ENCODE measurements at places on chromosomes 7 and 10.

DNA sequence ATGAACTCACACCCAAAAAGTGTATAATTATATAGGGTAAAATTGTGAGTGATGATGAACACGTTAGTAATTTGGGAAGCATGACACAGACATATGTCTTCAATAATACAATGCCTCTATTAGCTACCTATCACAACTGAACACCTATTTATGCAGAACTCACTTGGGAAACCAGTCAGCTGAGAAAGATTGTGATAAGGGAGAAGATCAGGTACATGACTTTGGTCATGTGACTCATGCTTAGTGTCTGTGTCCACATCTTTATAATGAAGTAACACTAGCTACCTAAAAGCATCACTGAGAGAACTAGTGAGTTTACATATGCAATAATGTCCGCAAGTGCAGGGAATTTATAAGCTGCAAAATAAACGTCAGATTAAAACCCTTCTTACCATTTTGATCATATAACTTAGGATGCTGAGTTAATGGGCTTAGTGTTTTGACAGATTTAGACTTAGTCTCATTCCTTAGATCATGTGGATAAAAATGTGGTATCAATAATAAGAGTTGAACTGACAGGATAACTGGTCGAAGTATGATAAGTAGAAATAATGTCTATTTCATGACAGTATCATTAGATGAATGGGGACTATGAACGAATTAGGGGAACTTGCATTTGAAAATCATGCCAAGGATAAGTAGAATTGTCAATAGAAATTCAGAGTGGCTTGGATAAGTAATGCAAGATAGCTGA lies 11.6 kb downstream of the VWDE start:
- DNase-seq, result no peak

GRCh38 chr10:117578999-117579590 lies 36.5 kb downstream of the EMX2 start:
- DNase-seq, result no peak

- DNase-seq, result no peak
Measured at GRCh38 chr7:14209896-14210484, 220.5 kb upstream of the ETV1 start.

GRCh38 chr7:45573204-45573603 lies 964 bp upstream of the ADCY1 start:
- no peak for DNase-seq

DNA sequence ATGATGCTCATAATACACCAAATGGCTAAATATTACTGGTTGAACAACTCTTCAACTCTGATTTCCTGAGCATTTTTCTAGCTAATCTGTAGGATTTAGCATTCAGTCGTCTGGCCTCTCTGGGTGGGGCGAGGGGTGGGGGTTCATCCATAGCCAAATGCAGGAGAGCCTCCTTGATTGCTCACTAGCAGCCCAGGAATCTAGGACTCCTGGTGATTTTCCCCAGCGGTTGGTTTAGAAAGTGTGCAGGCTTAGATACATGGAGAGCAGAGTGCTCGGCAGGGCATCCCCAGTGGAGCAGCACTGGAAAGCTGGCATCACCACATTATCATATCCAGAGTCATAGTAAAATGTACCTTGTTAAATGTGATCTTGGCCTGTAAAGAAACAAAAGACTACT lies 136.1 kb downstream of the DYNC1I1 start:
- DNase-seq, result no peak

DNA sequence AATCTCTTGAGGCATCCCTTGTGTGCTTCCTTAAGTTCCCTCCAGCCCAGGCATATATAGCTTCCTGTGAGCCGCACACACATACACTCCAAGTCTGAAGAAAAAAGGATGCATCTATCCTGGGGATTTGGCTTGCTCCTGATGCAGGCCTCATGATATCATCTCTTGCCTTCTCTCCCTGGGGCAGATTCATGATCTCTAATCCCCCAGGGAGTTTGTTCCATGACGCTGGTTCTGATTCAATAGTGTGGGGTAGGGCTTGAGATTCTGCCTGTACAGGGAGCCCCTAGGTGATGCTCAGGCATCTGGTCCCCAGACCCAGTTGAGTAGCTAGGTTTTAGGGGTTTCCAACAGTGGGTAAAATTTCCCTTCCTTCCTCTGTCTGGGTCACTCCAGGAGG lies 1.5 kb downstream of the PON1 start:
- no peak for DNase-seq

- no peak for DNase-seq
Measured at GRCh38 chr7:24982917-24983316, 2.9 kb upstream of the OSBPL3 start.

GRCh38 chr10:71433768-71434744 lies 37.3 kb downstream of the CDH23 start:
- DNase-seq, result no peak

GRCh38 chr7:732556-732955 lies 5.5 kb upstream of the PRKAR1B start:
- DNase-seq, result no peak

GRCh38 chr7:135774284-135774683 lies 25.7 kb upstream of the FAM180A start:
- DNase-seq, result no peak

DNA sequence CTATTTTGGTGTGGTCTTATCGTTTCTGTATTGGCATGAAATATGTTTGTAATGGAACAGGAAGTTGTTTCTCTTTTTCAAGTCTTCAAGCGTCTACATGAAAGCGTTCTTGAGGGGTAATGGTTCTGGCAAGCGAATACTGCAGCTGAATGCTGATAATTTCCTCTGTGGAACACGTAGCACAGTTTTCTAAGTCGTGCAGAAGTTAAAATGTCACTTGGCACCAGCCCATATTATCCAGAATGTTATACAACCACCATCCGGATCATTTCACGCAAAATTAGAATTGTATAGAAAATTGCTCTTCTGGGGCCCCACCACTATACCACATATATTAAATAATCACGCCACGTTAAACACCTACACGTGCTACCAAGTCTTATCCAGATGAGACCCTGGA lies 354.3 kb downstream of the CALN1 start:
- DNase-seq, result no peak

DNA sequence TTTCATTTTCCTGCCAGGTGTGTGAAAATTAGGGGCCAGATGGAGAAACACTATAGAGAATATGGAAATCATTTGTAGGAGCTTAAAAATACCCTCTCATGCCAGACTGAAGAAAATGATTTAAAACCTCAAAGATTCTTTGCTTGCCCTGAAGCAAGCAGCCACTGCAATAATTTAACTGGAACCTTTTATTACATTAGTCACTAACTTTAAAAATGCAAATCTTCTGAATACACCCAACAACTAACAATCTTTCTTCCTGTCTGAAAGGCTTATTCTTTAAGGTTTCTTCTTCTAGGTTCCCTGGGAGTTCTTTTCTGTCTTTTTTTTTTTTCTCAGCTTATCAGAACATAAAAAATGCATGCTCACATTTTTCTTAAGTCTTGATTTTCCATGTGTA lies 238.5 kb upstream of the KMT2E start:
- no peak for DNase-seq

- DNase-seq, result no peak
Measured at GRCh38 chr7:149414745-149415390, 46.0 kb downstream of the ZNF777 start.

GRCh38 chr10:106355450-106355849 lies 809.1 kb downstream of the SORCS1 start:
- no peak for DNase-seq

- DNase-seq, result no peak
Measured at GRCh38 chr10:132703419-132704007, 82.4 kb downstream of the NKX6-2 start.

- DNase-seq, result no peak
Measured at GRCh38 chr7:126605553-126605952, 647.2 kb downstream of the GRM8 start.

DNA sequence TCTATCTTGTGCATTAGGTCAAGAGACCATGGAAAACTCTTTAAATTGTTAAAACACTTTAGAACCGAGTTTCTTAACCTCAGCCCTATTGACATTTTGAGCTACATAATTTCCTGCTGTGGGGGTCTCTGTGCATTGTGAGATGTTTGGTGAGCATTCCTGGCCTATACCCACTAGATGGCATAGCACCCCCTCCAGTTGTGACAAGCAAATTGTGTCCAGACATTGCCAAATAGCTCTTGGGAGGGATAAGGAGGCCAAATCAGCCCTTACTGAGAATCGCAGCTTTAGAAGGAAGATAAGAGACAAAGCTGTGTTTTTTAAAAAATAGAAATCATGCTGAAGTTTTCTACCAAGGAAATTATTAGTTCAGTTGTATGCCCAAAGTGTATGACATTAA lies 1158.5 kb upstream of the C7orf33 start:
- DNase-seq, result no peak

DNA sequence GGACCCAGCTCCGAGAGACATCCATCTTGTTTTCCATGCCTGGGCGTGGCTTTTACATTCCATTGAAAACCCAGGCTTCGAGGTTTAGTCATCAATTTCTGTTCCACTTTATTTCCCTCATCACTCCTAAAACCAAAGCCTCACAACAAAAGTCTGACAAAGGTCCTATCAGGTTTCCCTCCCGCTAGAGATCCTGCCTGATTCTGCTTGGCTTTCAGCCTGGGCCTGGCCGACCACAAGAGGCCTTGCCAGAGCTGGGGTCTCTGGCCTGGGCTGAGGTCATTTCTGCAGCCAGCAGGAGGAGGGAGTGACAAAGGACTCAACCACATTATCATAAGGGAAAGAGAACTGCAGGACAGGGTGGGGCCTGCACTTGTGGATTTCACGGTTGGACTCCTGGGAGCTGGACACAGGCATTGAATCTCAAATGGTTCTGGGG lies 167.0 kb downstream of the FANK1 start:
- DNase-seq, result no peak

- DNase-seq, result no peak
Measured at GRCh38 chr7:131218727-131219128, 108.9 kb upstream of the MKLN1 start.

- DNase-seq, result no peak
Measured at GRCh38 chr7:27374958-27375841, 132.6 kb downstream of the EVX1 start.

GRCh38 chr7:70393956-70394355 lies 738.0 kb upstream of the GALNT17 start:
- DNase-seq, result no peak

GRCh38 chr7:101087334-101088068 lies 2.2 kb downstream of the TRIM56 start:
- DNase-seq, result no peak

GRCh38 chr10:51743146-51743545 lies 43.8 kb upstream of the CSTF2T start:
- no peak for DNase-seq

- DNase-seq, result no peak
Measured at GRCh38 chr7:47539398-47540052, 42.4 kb downstream of the TNS3 start.

GRCh38 chr10:28139138-28139537 lies 140.3 kb upstream of the ODAD2 start:
- DNase-seq, result no peak

- DNase-seq, result no peak
Measured at GRCh38 chr10:101835362-101835761, 8.2 kb downstream of the KCNIP2 start.

DNA sequence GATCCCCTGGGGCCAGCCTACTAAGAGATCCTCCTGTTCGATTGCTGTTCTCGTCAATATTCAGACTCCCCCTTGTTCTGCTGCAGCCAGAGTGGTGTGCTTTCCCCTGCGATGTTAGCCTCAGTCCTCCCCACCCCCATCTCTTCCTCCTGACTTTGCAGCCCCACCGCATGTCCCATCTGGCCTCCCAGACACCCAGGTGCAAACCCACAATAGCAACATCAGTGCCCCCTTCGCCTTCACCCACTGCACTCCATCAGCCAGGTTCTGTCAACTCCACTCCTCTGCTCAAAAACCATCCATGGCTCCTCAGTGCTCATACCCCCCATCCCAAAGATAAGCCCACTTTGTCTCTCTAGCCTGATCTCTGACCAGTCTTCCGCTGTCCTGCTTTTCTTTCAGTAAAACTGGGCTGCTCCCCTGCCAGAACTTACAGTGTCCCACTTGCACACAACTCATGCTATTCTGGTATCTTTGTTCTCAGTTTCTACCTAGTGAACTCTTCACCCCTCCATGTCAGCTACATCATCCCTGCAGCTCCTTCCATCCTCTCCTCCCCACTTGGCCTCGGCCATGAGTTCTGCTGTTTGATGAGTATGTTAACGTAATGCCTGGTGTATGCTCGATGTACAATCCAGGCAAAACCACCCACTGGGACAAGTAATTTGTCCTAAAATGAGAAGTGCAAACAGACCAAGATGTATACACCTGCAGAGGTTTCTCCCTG lies 26.6 kb downstream of the COL13A1 start:
- DNase-seq, result no peak

DNA sequence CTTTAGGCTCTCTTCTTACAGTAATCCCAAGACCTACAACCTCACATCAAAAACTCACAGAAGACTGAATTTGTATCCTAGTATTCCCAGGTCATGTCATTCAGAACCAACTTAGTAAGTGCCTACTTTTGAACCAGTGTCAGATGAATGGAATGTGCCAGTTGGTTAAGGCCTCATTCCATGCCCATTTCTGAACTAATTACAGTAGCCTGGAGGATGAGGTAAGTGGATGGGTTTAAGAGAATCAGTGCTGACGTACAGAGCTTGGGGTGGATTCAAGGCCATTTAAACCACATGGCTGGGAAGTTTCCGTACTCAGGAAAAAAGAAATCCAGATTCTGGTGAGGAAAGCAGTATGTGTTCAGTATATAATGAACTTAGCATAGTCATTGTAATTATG lies 21.9 kb upstream of the FOXP2 start:
- DNase-seq, result no peak

- no peak for DNase-seq
Measured at GRCh38 chr10:42645103-42645502, 6.7 kb upstream of the ZNF33B start.

DNA sequence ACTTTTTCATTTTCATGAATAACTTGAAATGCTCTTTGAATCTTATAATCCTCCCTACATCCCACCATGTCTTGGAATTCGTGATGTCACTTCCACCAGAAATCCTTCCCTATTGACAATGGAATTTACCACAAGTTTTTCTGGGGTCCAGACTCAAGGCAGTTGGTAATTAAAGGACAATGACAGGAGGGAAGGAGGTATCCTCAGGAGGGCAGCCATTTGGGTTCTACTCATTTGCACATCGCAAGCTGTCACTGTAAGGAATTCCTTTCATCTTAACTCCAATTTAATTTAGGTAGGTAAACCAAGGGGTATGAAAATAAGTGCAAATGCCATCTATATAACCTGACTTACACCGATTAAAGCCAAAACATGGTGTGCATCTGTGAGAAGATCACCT lies 21.9 kb downstream of the LRRC17 start:
- DNase-seq, result no peak

DNA sequence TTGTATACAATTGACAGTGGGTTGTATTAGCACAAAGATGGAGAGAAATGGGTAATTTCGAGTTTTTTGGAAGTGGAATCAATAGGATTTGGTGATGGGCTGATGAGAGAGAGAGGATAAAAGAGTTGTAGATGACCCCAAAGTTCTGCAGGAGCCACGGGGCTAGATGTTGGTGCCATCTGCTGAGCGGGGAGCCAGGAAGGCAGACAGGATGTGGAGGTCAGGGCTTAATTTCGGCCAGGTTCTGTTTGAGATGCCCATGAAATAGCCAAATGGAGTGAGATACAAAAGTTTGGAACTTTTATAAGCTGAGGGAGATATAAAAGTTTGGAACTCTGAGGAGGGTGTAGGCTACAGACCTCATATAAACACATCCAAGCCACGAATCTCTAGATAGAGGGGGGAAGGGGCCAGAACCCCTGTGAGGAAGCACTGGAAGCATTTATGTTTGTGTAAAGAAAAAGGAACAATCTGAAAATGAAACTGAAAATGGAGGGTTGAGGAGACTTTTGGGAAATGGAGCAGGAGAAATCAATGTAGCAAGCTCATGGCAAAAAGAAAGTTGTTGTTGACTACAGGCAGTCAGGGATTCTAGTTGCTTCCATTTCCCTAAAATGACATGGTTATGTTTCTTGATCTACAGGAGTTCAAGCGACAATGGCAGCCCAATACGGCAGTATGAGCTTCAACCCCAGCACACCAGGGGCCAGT lies 2.2 kb downstream of the GIMAP4 start:
- no peak for DNase-seq
